ELR (cell line): ENCODE measurements at places on chromosomes 4 and X.

- peak; percentile 2 for DNase-seq
Measured at GRCh38 chr4:144955104-144955503, 142.9 kb downstream of the ANAPC10 start.

GRCh38 chr4:150173432-150173861, 95.2 kb downstream of the DCLK2 start:
- no peak for DNase-seq

- DNase-seq = no peak
Measured at GRCh38 chrX:150849996-150850720, 48.3 kb downstream of the CD99L2 start.

- no peak for DNase-seq
Measured at GRCh38 chrX:103565197-103565596, 20.1 kb upstream of the TCEAL4 start.

GRCh38 chr4:59729321-59729720, 1470.8 kb upstream of the ADGRL3 start:
- DNase-seq = no peak

DNA sequence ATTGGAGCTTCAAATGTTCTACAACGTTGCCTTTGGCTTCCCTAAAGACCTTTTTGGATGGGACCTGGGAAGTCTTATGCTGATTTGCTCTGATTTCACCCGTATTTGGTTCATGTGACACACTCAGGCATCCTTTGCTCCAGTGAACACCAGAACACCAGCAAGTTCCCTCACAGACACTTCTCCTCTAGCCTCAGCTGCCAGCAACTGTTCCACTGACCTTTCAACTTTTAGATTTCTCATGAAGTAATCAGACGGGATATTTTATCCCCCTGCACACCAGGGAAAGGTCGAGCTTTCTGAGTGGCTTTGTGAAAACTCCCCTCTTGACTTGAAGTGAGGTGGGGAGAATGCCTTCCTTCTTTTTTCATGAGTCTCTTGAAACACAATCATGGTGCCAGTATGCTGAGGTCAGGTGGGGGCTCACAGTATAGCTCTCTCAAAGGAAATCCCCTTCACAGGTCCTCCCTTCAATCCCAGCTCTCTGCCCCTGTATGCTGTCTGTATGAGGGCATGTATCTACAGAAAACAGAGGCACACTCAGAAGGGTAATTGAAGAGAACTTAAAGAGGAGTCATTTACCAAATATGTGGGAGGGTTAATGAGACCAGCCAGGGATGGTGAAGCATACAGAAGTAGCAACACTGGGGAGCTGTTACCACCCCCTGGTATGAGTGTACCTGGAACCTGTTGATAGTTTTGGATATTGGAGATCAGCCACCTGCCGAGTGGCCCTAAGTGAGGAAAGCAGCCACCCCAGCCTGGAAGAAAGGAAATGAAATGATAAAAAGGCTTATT, 62.7 kb downstream of the FGFBP1 start:
- no peak for DNase-seq
